ENCODE measurements at places on chromosomes 3 and 15.

DNA sequence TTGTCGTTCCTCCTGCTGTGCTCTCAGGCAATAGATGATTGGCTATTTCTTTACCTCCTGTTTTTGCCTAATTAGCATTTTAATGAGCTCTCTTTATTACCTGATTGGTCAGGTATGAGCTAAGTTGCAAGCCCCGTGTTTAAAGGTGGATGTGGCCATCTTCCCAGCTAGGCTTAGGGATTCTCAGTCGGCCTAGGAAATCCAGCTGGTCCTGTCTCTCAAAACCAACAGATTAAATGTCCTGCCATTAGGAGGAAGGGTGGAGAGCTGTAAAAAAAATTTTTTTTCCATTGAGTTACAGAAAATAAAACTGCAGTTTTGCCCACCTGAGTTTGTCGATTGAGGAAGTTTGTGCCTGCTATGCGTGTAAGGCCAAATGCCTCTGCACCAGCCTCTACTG is 5.4 kb upstream of the ACSBG1 start:
- DNase-seq, result no peak

DNA sequence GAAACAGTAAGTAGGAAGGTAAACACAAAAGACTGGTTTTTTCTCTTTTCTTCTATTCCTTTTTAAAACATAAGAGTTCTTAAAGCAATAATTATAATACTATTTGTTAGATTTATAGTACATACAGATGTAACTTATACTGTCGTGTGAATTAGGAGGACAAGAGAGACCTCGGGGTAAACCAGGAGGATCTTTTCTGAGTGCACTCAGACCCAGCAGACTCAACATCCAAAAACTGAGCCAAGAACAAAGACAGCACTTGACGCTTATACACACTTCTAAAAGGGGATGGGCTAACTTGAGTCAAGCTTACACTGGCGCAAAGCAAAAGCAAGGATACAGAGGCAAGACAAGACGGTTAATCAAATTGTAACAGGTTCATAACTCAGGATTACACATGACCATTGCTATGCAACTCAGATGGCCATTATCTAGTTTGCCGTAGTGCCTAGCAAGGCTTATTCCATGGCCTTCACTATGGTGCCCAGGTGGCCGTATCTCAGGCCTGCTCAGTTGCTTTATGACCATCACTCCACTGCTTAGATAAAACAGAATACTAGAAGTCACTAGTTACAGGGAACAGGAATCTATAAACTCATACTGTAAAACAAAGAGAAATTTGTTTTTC is 18.6 kb downstream of the MTHFS start:
- no peak for DNase-seq

- no peak for DNase-seq
These were observed 334.9 kb upstream of the DPH6 start for GRCh38 chr15:35880896-35881295.

DNA sequence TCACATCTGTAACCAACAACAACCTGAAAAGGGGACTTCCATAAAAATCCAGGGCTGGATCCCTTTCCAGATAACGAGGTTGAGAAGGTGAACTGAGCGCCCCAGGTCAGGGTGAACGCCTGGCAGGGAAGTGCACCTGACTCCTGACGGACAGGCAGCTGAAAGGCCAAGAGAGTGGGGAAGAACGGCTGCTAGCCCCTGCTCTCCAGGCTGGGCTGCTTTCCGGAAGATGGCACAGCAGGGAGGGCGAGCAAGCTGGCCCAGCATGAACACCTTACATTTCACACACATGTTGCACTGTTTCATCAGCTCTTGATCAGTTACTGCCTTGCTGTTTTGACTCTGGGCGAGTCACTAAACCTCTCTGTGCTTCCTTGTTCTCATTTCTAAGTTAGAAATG is 127.2 kb upstream of the IQSEC1 start:
- DNase-seq, result no peak

DNA sequence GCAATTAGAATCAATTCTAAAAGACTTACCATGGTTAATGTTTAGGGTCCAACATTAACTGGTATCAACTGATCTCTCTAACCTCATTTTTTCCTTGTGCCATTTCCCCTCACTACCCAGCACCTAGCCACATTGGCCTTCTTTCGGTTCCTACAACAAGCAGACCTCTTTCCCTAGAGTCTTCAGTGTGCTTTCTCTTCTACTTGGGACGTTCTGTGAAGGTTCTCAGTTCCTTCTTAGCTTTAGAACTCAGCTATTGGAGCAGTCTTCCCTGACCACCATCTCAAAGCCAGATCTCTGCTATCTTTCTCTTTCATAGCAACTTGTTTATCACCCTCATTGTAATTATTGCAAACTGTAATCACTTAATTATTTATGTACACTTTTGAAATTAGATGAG is 31.5 kb upstream of the MINDY4B start:
- DNase-seq, result no peak

DNA sequence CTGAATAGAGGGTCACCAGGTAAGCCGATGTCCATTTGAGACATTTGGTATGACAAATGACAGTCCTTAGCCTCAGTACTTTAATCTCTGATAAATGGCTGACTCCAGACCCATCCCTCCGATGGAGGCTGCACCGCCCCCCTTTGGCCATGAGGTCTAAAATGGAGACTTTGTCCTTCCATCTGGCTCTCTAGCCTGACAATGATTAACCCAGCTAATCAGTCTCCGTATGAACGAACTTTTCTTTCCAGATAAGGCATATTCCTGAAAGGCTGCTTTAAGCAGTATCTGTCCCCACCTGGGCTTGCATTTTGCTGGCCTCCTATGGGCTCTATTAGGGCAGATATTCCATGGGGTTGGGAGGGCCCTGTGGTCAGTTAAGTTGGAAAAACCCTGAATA is 10.8 kb upstream of the MYZAP start:
- DNase-seq, result no peak

DNA sequence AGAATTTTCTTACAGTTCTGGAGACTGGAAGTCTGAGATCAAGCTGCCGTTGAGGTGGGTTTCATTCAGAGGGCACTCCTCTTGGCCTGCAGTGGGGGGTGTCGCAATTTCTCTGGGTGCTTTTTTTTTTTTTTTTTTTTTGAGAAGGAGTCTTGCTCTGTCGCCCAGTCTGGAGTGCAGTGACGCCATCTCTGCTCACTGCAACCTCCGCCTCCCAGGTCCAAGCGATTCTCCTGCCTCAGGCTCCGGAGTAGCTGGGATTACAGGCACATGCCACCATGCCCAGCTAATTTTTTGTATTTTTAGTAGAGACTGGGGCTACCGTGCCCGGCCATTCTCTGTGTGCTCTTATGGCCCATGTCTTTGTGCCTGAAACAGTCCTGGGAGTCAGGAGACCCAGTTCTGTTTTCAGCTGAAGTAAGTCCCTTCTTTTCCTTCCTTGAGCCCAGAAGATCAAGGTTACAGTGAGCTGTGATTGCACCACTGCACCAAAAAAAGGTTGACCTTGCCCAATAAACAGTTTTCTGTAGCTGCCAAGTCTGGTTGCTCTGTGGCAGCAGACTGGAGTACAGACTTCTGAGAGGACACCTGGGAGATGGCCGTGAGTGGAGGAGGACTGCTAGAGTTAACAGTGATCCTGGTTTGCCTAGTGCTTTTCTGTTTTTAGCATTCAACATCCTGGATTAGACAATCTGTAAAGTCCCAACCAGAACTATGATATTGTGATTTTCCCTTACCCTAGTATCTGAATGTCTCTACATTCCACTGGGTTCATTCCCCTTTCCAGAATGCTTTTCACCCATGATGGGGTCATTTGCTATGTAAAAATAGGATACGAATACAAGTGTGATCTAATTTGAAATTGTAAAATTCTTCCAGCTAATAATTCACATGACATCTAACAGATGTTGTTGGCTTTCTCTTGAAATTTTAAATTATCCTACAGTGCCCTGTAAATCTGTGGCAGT is 76.6 kb upstream of the RNF7 start:
- DNase-seq, result no peak

- DNase-seq, result no peak
These were observed 1.7 kb upstream of the SLC2A2 start for GRCh38 chr3:171028025-171028778.

- no peak for DNase-seq
These were observed 49.4 kb upstream of the ATP2B2 start for GRCh38 chr3:10554746-10555145.

DNA sequence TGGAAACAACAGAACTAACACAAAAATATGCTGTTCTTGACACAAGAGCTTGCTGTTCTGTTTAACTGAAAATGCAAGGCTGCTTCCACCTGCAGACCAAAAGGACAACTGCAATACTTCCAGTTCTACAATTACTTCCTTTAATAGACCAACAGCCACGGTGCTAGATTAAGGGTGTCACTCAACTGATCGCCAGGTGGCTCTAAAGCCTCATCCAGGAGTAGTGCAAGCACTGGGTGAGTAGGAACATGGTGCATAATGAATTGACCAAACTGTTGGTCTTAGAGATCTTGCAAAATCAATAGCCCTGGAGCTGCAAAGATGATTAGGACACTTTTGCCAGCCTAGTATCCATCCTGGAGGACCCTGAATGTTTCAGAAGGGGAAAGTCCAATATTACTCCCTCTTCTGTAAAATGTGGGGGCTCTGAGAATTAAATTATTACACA is 3.6 kb upstream of the CLDN16 start:
- DNase-seq, result no peak

- DNase-seq, result no peak
These were observed 224.6 kb downstream of the NLGN1 start for GRCh38 chr3:173622166-173622565.

- no peak for DNase-seq
These were observed 63.9 kb upstream of the TSEN2 start for GRCh38 chr3:12420393-12420792.

- no peak for DNase-seq
These were observed 1.6 kb downstream of the GABPB1 start for GRCh38 chr15:50353251-50353974.

DNA sequence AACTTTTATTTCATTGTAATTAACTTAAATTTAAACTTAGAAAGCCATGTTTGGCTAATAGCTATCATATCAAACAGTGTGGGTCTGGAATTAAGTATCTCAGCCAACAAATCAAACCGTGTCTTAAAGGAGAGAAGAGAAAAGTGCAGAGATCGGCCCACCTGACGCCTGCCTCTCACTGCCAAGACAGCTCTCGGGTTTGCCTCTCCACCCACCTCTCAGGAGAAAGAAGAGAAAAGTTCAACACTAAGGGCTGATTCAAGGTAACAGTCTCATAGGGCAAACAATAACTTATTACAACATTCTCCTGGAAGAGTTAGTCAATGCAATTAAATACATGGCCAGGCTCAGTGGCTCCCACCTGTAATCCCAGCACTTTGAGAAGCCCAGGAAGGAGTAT is 64.8 kb upstream of the PRR20G start:
- DNase-seq, result no peak

- DNase-seq, result no peak
These were observed 98.1 kb upstream of the SNRPN start for GRCh38 chr15:24856397-24857390.

- DNase-seq, result no peak
These were observed 4.3 kb downstream of the PTH1R start for GRCh38 chr3:46881596-46882376.

GRCh38 chr15:52379395-52380106 is 83.9 kb upstream of the MYO5C start:
- DNase-seq, result no peak

GRCh38 chr3:12571986-12572385 is 15.1 kb downstream of the MKRN2 start:
- DNase-seq, result no peak

- no peak for DNase-seq
These were observed 11.5 kb upstream of the SLC6A1 start for GRCh38 chr3:10981031-10981430.

- DNase-seq, result no peak
These were observed 124.6 kb upstream of the GBE1 start for GRCh38 chr3:81886081-81886480.

DNA sequence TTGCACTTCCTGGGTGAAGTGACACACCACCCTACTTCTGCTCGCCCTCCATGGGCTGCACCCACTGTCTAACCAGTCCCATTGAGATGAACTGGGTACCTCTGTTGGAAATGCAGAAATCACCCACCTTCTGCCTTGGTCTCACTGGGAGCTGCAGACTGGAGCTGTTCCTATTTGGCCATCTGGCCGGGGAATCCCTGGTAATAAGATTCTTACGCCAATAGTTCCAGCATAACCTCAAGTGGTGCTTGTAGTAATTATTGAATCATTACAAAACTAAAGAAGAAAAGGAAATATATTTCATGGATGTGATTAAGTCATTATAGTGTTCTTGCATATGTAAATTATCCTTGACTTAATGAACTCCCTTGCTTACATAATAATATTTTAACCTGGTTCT is 841.9 kb downstream of the CADM2 start:
- no peak for DNase-seq

- no peak for DNase-seq
These were observed 74.0 kb upstream of the LIPC start for GRCh38 chr15:58357529-58358476.

- no peak for DNase-seq
These were observed 6.8 kb upstream of the C2CD4B start for GRCh38 chr15:62171882-62172281.

- DNase-seq, result no peak
These were observed 18.5 kb upstream of the CMTM8 start for GRCh38 chr3:32220006-32220405.

DNA sequence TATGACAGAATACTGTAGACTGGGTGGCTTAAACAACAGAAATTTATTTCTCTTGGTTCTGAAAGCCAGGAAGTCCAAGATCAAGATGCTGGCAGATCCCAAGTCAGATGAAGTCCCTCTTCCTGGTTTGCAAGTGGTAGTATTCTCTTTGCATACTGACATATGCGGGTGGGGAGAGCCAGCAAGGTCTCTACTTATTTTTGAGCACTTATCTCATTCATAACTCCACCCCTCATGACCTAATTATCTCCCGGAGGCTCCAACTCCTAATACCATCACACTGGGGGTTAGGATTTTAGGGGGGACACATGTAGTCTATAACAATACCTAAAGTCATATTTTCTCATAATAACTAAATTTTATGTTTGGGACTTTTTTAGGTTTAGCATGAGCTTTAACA is 65.3 kb downstream of the BLM start:
- DNase-seq, result no peak

GRCh38 chr3:150543128-150543527 is 3.2 kb downstream of the SERP1 start:
- no peak for DNase-seq

- DNase-seq, result no peak
These were observed 55.8 kb downstream of the DNAJB8 start for GRCh38 chr3:128410669-128411573.

- DNase-seq, result no peak
These were observed 130.4 kb upstream of the LYSMD4 start for GRCh38 chr15:99863550-99864198.

GRCh38 chr15:66844747-66845145 is 142.7 kb downstream of the SMAD6 start:
- no peak for DNase-seq

DNA sequence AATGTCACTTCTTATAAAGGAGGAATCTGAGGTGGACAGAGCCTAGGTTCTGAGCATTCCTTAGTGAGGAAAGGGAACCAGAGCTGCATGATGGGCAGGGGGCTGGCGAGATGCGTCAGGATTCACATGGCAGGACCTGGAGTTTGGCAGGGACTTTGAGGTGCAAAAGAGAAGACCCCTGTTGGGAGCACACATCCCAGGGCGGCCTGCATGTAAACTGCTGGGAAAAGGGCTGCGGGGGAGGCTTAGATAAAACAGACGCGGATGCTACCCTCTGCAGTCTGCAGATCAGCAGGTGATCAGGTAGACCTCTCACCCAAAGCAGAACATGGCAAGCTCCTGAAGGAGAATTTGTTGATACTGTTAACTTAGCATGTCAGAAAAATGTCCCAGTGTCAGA is 168.4 kb downstream of the VGLL4 start:
- no peak for DNase-seq
